ENCODE measurements at places on chromosomes 3 and 15.

GRCh38 chr3:181683563-181683962 lies 28.2 kb upstream of the SOX2 start:
- no peak for DNase-seq

DNA sequence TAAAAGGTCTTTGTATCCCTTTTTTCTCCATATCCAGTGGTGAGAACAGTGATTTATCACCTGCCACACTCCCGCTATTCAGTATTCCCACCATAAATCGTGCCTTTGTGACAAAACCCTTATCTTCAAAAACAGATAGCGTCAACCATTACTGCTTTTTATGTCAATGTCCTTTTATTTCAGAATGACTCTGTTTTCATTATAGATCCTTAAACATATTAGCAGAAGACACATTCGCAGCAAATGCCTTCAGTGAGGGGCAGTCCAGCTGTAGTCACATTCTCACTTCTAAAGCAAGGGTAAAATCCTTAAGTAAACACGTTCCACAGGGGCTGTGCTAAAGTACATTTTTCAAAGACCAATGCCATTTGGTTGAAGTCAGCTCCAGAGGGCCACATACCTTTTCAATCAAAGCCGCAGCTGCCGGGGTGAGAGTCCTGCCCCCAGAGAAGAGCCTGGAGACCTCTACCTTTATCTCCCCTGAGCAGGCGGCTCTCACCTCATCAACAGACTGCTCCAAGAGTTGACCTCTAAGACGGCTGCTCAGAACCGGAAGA lies 53.4 kb downstream of the PDZRN3 start:
- no peak for DNase-seq

DNA sequence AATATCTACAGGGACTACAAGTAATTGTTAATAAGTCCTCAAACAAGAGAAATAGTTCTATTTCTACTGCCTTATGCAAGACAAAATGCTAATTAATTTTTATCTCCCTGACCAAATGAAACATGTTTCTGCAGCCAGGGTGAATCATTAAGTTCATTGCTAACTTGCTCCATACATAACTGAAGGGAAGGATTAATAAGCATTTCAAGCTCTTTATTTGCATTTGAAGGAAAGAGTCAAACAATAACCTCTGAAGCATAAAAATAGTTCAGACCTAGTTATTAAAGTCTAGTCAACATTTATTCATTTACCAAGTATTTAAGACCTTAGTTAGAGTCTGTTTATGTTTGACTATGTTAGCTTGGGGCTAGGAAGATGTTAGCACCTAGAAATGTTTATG lies 120.0 kb downstream of the ATP1B3 start:
- DNase-seq: no peak

- no peak for DNase-seq
Measured at GRCh38 chr15:33114374-33114717, 80.2 kb downstream of the FMN1 start.

DNA sequence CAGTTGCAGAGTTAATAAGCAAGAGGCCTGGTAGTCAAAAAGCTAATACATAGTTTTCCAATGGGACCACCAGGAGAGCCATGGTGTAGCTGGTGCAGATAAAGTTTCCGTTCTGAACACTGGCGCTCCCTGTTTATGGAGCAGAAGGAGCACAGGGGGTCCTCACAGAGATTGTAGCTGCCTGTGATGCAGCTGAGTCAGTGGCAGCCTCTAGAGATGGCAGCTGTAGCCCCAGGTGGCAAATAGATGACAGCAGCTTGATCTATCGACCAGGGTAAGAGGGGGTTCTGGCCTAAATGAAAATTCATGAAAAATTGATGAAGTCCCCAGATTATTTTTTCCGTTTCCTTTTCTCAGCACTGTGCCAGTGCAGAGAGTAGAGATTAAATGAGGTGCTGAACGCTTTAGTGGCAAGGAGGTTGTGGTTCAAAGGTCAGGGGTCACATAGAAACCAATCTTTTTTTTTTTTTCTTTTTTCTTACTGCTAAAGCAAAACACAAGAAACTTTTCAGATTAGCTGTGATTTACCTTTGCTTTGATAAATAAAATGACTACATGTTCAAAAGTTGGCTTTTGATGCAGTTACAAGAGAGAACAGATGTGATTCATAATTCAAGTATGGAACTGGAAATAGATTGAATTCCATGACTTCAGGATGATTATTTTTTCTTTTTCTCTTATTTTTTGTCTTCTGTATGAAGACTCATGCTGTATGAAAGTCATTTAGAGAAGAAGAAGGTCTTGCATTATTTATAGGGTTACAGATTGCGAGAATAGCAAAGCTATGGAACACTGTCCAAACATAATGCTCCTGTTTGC lies 63.3 kb downstream of the ROBO2 start:
- no peak for DNase-seq

- DNase-seq: no peak
Measured at GRCh38 chr15:33782966-33783365, 185.3 kb upstream of the CHRM5 start.

- DNase-seq: no peak
Measured at GRCh38 chr3:71559021-71559420, 24.5 kb downstream of the FOXP1 start.

- DNase-seq: peak; percentile 94
Measured at GRCh38 chr3:72847751-72848702, at the start of gene SHQ1. Gene SHQ1 (minus strand): TSS chr3:72848445. CDS start chr3:72848340, 105 bp downstream.

DNA sequence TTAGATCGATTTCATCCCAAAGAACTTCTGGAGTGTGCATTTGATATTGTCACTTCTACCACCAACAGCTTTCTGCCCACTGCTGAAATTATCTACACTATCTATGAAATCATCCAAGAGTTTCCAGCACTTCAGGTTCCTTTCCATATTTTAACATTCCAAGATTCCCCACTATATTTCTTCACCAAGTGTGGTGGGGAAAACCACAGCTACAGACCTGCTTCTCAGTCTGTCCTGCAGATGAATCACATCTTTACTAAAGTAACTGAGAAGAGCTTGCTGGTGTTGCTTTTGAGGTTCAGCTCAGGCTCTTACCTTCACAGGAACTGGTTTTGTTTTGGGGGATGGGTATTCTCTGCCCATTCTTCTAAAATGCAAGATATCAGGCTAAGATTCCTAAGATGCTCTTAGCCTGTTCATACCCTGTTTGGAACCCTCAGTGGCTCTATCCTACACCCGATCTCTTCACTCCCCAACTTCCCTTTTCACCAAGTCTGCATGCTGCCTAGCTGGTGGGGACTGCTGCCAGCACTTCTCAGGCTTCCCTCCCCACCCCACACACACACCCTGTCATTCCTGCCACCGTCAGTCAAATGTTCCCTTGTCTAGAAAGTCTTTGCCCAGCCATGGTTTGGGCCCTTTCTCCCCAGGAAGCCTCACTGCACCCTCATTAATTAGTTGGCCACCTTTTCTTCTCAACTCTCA lies 30.8 kb downstream of the SRP14 start:
- DNase-seq: no peak

GRCh38 chr3:40053663-40054062 lies 244.3 kb downstream of the MYRIP start:
- DNase-seq: no peak

DNA sequence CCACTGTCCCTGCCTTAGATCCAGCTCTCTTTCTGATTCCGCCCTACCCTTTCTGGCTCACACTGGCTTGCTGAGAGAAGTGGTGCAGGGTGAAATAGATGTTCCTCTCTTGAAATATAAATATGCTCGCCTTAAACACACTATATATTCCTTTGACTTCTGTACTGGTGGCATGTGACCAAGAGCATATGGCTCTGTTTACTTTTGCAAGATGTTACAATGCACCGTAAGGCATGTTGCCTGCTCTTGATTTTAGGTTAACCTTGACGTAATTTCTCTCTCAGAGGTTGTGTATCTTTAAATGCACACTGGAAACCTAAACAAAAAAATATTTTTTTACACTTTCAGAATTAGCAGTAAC lies 749 bp downstream of the RSRC1 start:
- no peak for DNase-seq

- no peak for DNase-seq
Measured at GRCh38 chr3:186976837-186977750, 46.8 kb downstream of the ST6GAL1 start.

- DNase-seq: no peak
Measured at GRCh38 chr15:70857562-70858285, 3.8 kb upstream of the LARP6 start.

GRCh38 chr3:46749129-46749528 lies 31.5 kb upstream of the PRSS50 start:
- no peak for DNase-seq

DNA sequence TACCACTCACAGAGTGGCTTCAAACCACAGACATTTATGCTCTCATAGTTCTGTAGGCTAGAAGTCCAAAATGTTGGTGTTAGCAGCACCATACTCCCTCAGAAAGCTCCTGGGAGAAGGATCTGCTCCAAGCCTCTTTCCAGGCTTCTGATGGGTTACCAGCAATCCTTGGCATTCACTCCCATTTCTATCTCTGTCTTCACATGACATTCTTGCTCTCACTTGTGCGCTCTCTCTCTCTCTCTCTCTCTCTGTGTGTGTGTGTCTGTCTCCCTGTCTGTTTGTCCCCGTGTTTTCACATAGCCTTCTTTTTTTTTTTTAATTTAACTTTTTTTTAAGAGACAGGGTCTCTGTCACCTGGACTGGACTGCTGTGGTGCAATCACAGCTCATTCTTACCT lies 26.3 kb downstream of the CDAN1 start:
- no peak for DNase-seq

Data from CD4-positive, alpha-beta T cell treated with Interleukin-2 at 100 ng/mL for 4 hours (primary cell).